Foreskin keratinocyte (primary cell): ENCODE measurements at places on chromosomes 2 and 18. TPM values are rescaled to one million over a fixed set of nuclear protein-coding genes. Genes with fewer than 3 reads are reported as not detected.

GRCh38 chr2:195304310-195304709 lies 352.7 kb upstream of the SLC39A10 start:
- peak; percentile 20 for DNase-seq

GRCh38 chr2:241237949-241238371 lies 49.5 kb downstream of the ANO7 start:
- DNase-seq, result no peak

GRCh38 chr2:85016446-85016845 lies 45.5 kb downstream of the KCMF1 start:
- DNase-seq, result no peak

- DNase-seq, result no peak
Measured at GRCh38 chr2:31037058-31037457, 101.2 kb downstream of the GALNT14 start.

DNMT3A gene
- total RNA-seq, result 6.6 and 8.0 TPM in 2 replicates

DNA sequence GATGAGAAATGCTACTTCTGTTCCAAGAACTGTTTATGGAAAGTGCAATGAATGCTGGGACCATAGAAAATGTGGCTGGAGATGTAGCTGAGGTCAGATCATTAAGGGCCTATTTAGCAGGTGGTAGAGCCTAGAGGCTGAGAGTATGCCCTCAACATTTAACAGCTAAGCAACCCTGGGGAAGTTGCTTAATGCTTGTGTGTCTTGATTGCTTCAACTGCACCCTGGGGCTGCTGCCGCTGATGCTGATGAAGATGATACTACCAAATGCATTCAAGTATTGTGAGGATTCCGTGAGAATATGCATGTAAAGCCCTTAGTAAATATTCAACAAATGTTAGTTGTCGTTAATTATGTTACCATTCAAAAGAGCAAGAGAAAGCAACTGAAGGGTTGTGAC lies 273.2 kb downstream of the BCL11A start:
- DNase-seq, result no peak

SKOR2 gene
- total RNA-seq, result not detected in 2 replicates

GRCh38 chr2:143674051-143674450 lies 544.8 kb downstream of the ARHGAP15 start:
- DNase-seq, result no peak

DNA sequence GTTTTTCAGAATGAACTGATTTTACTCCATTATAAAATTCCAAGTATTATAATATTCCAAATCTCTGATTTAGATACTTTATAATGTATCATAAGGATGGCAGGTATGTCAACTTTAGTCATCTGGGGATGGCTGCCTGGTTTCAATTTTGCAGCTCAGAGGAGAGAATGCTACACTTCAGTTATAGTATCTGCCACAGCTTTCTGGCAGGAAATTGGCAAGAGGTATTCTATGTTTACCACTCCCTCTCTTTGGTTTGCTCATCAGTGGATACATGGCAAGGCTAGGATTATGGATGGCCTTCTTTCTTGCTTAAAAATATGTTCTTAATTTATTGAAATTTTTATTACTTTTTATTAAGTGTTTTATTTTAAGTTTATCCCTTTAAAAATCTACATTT lies 67.0 kb upstream of the TNFRSF11A start:
- no peak for DNase-seq

DNA sequence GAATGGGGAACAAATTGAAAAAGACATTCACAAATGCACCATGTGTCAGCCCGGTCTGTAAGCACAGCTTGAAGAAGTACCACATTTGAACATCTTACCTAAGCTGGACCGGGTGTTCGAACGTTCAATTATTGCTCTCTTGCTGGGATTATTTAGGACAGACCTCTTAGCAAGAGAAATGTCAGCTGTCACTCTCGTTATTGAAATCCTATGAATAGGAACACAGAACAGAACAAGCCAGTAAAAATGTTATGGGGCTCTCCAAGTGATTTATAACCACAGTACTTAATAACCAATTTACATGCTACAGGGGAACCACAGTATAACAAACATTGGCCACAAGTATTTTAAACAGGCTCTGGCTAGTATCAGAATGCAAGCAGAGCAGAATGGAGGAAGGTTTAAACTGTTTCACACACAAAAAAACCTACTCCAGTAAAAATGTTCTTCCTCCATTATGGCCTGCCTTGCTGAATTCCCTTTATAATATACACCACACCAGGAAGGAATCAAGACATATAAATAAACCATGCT lies 32.5 kb upstream of the ARL5A start:
- DNase-seq, result peak; percentile 41

GRCh38 chr2:152354909-152355308 lies 19.9 kb downstream of the FMNL2 start:
- DNase-seq, result no peak

GRCh38 chr2:88233216-88233615 lies 63.1 kb downstream of the THNSL2 start:
- DNase-seq, result no peak

CXCR4 gene
- not detected in 2 replicates for total RNA-seq

FOXD4L1 gene
- total RNA-seq, result 0.03 and 0.11 TPM in 2 replicates

- no peak for DNase-seq
Measured at GRCh38 chr18:50061876-50062517, 132.9 kb downstream of the MYO5B start.

AGPS gene
- total RNA-seq, result 32.2 and 35.7 TPM in 2 replicates

GRCh38 chr18:45538444-45538843 lies 76.8 kb upstream of the SLC14A2 start:
- DNase-seq, result no peak

POTEI gene
- total RNA-seq, result not detected in 2 replicates

DNA sequence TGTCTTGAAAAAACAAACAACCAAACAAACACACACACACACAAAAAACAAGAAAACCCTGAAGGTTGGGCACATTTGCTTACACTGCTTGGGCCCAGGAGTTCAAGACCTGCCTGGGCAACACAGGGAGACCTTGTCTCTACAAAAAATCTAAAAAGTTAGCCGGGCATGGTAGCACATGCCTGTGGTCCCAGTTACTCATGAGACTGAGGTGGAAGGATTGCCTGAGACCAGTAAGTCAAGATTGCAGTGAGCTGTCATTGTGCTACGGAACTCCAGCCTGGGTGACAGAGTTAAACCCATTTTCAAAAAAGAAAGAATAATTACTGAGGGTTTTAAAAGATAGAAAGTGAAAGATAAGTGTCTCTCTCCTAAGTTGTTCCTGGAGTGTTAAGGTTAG lies 103.4 kb downstream of the MBD5 start:
- DNase-seq, result peak; percentile 59

GRCh38 chr18:55319459-55320193 lies 268.4 kb downstream of the TCF4 start:
- no peak for DNase-seq

DNA sequence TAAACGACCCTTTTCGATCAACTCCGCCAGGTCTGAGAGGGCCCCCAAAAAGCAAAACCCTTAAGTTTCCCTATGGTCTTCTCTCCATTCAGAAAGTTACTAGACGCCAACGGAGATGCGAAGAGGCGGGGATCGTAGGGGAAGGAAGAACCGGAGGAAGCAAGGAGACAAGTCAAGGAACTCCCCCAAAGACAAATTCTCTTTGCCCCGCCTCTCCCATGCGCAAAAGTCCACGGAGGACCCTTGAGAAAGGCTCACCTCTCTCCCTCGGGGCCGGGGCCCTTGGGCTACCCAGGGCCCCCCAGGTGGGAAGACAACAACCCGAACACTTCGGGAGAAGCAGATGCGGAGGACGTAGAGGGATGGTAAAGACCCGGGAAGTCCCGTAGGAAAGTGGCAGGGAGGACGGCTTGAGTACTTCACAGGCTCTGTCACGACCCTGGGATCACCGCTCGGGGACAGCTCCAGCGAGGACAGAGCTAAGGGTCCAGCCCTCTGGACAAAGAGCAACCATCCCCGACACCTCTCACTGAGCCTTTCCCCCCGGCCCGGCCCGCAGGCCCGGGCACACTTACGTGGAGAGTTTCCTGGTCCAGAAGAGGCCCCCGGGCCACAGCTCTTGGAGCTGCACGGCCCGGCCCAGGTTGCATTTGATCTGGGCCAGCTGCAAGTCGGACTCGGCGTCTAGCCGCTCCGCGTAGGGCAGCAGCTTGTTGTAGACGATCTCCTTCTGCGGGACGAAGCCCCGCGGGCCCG lies 647 bp downstream of the PSME4 start:
- DNase-seq, result no peak

FEV gene
- total RNA-seq, result not detected in 2 replicates

SATB2 gene
- 2.1 and 2.8 TPM in 2 replicates for total RNA-seq

CXCR2 gene
- total RNA-seq, result 0.25 and 0.31 TPM in 2 replicates

DNA sequence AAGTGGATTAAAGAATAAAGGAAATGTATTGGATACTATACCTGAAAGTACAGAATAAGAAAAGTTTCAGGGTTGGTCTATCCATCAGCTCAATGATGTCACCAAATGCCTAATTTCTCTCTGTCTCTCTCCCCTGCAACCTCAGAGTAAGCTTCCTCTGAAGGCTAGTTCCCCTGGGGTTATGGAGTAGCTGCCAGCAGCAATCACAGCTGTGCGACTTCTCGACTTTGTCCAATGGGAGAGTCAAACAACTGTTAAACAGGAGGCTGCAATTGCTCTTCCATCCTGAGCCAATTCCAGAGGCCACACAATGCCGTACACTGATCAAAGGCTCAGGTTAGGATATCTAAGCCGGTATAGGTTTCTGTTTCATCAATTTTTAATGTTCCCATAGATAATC lies 95.3 kb upstream of the FANCL start:
- DNase-seq, result no peak

OTOF gene
- not detected in 2 replicates for total RNA-seq

APCDD1 gene
- total RNA-seq, result 2.8 and 5.6 TPM in 2 replicates

- no peak for DNase-seq
Measured at GRCh38 chr2:176192351-176192750, 3.9 kb downstream of the HOXD1 start.

TRIB2 gene
- 5.0 and 5.9 TPM in 2 replicates for total RNA-seq

DNA sequence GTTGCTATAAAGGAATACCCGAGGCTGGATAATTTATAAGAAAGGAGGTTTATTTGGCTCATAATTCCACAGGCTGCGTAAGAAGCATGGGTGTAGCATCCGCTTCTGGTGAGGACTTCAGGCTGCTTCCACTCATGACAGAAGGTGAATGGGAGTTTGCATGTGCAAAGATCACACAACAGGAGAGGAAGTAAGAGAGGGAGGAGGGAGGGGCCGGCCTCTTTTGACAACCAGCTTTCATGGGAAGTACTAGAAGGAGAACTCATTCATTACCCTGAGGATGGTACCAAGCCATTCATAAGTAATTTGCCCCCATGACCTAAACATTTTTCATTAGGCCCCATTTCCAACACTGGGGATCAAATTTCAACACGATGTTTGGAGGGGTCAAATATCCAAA lies 386.8 kb upstream of the NETO1 start:
- DNase-seq, result no peak

GRCh38 chr2:56013475-56013874 lies 89.9 kb upstream of the EFEMP1 start:
- no peak for DNase-seq

- DNase-seq, result no peak
Measured at GRCh38 chr2:138712212-138712979, 67.8 kb downstream of the NXPH2 start.

DNA sequence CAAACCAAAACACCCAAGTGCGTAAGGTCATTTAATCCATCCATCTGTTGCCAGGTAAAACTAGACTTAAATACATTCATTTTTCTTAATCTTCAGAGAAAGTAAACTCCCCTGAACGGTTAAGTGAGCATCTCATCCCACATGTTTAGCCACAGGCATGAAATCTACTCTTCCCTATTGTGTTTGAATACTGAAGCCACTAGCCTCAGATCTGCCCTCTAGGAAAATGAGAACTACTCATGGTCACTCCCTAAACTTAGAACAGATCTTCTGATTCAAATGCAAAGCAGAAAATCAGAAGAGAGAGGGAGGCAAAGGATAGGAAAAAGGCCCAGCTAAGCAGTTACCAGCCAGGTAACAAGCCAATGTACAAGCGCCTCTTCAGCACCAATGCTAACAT lies 7.1 kb downstream of the TMEM247 start:
- DNase-seq, result no peak

DNA sequence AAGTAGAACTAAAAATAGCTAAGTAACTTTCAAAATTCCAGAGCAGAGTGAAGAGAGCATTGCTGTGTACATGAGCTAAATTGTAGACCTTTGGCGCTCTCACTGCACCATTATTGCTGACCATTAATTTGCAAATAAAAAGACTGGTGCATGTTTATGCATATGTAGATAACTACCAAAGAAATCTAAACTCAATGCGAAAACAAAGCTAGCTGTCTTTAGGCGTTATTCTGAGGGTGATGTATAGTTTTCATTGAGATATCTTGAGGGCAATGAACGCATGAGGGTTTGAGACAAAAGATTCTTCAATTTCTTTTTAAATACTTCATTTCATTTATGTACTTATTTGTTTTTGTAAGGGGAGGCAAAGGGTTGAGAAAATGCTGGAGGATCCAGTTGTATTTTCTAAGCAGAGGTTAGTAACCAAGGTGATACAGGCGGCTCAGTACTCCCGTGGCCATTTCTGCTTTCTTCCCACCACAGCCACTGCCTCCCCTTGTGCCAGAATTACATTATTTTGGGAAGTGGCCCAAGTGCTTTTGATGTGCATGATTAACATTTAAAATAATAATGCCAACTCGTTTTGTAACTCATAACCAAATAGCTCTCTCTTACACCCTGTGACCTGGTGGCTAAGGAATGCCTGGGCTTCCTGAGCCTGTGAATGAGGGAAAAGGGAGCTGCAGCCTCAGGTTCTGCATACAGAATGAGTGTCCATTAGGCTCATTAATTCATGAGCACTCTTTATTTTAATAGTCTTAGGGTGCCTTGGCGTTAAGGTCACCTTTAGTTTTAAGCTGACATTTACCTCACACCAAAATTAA lies 797.8 kb upstream of the GYPC start:
- no peak for DNase-seq

- no peak for DNase-seq
Measured at GRCh38 chr2:53536583-53537361, 230.8 kb upstream of the CHAC2 start.

HOXD9 gene
- 0.14 and 0.37 TPM in 2 replicates for total RNA-seq

POTEE gene
- total RNA-seq, result 0.04 and 0.07 TPM in 2 replicates

TEX44 gene
- not detected in 2 replicates for total RNA-seq

AGXT gene
- not detected in 2 replicates for total RNA-seq

DNA sequence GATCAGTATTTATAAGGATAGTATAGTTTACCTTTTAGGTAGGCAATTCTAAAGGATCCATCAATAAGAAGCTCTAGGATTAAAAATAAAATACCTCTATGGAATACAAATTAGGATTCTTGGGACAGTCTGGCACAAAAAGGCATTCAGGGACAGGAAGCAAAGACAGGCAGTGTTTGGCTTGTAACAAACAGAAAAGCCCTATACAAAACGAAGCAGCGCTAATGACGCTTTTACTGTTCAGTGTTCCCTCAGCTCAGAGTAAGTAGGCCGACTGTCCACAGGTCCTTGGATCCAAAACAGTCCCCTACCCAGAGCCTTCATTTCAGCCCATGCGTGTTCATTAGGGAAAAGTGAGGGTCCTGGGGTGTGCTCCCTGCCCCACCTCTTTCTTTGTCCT lies 236.3 kb downstream of the AGPS start:
- DNase-seq, result no peak
